ENCODE measurements at places on chromosomes 16 and 17. TPM values are rescaled to one million over a fixed set of nuclear protein-coding genes. Genes with fewer than 3 reads are reported as not detected.

The COQ7 gene
- total RNA-seq: 45.7 TPM

The CCL23 gene
- not detected for total RNA-seq

DNA sequence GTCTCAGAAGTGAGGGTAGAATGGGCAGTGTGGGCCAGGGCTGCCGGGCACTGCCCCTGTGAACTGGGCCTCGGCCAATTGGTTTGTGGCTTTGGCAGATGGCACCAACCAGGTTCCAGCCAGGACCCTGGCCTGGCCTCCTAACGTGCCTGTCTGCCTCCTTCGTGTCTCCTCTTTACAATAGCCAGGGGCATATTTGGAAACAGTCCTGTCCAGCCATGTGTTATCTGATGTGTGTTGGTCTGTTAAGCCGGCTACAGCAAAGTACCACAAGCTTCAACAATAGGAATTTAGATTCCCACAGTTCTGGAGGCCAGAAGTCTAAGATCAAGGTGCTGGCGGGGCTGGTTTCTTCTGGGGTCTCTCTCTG lies 14.6 kb downstream of the CRISPLD2 start:
- DNase-seq: no peak

- no peak for DNase-seq
Measured at GRCh38 chr16:2471016-2471652, at the start of gene NTN3. Gene NTN3, plus strand, starts transcription at chr16:2471297. Its CDS starts 405 bp downstream, at chr16:2471702.

Measured in HepG2 (cell line).